ENCODE measurements at places on chromosomes 5 and 9. TPM values are rescaled to one million over a fixed set of nuclear protein-coding genes. Genes with fewer than 3 reads are reported as not detected.

DNA sequence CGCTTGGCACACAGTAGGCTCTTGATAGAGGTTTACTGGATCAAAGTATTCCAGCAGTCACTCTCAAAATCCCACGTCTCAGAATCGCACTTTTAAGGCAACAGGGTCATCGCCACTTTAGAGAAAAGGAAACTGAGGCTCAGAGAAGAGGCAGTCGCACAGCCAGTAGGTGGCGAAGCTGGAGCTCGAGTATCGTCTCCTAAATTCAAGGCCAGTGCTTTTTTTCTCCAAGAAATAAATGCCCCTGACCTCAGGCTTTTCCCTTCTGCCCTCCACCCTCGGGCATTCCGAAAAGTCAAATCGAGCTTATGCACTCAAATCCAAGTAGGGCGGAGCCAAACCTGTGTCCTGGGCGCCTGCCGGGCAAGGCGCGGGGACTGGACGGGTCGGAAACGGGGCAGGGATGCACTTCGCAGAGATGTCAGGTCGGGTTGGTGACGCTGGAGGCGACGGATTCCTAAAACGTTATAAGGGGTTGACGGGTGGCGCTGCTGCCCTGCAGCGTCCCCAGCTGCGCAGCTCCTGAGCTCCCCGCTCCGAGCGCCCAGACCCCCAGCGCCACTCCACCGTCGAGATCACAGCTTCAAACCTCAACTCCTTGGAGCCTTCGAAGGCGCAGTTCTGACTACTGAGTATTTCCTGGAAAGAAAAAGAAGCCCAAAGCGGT lies 4.7 kb upstream of the FOXB2 start:
- DNase-seq, result no peak

- no peak for DNase-seq
Observed at GRCh38 chr5:138625134-138625533, 49.9 kb upstream of the HSPA9 start.

DNA sequence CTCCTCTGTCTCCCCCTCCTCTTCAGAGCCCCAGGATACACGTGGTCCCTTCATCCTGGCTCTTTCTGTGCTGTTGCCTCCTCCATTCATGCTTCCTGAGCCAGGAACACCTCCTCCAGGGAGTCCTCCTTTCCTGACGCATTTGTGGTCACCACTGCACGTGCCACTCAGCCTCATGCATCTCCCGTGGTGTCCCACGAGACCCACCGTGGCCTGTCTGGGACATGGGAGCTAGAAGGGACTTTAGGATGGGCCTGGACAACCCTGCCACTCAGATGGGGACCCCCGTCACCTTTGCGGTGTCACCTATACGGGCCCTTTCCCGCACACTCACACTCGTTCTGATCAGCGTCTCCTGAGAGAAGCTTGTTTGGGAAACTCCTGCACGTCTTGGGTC lies 6.7 kb downstream of the GLIPR2 start:
- DNase-seq, result no peak

DNA sequence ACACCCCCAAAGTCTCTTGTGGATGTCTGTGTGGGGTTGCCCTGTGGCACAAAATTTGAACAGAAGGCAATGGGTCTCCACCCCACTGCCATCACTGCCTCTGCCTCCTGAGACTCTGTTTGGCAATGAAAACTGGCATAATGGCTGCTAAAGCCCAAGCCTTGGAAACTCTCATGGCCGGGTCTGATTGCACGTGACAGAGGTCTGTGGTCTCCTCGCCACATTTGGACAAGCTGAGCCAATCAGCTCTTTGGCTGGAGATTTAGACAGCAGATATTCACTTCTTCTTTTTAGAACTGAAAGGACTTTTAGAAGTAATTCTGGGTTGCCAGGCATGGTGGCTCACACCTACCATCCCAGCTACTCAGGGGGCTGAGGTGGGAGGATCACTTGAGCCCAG lies 5.5 kb downstream of the GGTA1 start:
- DNase-seq, result no peak

DNA sequence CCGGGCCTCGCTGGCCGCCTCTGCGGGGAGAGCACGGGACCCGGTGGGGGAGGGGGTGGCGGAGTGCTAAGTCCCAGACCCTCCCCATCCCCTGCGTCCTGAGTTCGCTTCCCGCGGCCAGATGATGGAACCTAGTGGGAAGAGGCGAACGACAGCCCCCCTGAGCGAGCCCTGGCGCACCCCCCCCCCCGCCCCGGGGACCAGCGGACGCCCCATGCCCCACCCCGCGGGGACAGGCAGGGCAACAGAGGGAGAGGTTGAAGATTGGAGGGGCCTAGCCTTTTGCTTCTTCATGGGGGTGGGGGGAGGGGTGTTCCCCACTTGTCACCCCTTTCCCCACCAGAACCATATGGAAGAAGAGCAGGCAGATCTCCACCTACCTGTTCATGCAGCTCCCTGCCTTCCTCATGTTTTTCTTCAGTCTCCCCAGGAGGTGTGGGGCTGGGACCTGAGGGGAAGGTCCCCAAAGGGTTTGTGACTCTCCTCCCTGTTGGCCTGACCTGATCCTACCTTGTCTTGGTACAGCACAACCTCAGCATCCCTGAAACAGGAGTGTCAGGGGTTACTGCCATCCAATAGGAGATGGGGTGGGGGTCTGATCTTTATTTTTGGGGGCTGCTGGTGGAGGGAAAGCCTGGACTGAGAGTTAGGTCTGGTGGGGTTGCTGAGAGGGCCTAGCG lies 485 bp downstream of the FAM53C start:
- DNase-seq, result no peak

DNA sequence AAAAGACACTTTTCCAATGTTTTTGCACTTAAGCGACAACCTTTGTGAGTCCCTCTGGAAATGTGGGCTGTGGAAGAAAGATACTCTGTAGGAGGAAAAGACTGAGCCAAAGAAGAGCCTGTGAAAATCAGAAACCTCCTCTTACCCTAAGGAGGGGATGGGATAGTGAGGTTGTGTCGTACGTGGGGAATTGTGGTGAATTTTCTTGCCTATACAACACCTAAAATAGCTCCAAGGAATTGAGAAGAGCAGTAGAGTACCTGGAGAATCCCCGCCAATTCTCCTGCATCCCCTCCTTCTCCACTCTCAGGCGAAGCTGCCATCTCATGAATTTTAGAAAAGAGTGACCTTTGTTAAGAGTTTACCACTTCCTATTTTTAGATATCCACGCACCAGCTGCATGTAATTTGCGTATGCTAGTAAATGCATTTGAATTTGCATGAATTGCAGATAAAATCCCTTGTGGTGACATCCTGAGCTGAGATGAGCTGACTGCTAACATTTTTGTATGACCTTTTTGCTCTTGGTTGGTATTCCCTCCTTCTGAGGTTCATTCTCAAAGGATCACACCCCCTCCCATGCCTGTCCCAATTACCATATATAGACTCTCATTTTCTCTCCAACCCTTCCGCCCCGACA lies 147.2 kb downstream of the PCSK5 start:
- DNase-seq, result no peak

The VCAN gene
- total RNA-seq, result 393 TPM

The CCL27 gene
- total RNA-seq, result not detected

The ZFP37 gene
- 8.9 TPM for total RNA-seq

The MAMDC2 gene
- total RNA-seq, result 21.5 TPM

The MOB3B gene
- total RNA-seq, result 4.2 TPM

The ENDOG gene
- total RNA-seq, result 30.7 TPM

Data from tongue (tissue), 3 donors.